CD14-positive monocyte (primary cell): ENCODE measurements at places on chromosomes 16 and 17.

GRCh38 chr16:19316846-19317245 lies 31.3 kb downstream of the CLEC19A start:
- no peak for DNase-seq

- no peak for DNase-seq
Observed at GRCh38 chr16:84811529-84811928, 8.3 kb upstream of the CRISPLD2 start.

DNA sequence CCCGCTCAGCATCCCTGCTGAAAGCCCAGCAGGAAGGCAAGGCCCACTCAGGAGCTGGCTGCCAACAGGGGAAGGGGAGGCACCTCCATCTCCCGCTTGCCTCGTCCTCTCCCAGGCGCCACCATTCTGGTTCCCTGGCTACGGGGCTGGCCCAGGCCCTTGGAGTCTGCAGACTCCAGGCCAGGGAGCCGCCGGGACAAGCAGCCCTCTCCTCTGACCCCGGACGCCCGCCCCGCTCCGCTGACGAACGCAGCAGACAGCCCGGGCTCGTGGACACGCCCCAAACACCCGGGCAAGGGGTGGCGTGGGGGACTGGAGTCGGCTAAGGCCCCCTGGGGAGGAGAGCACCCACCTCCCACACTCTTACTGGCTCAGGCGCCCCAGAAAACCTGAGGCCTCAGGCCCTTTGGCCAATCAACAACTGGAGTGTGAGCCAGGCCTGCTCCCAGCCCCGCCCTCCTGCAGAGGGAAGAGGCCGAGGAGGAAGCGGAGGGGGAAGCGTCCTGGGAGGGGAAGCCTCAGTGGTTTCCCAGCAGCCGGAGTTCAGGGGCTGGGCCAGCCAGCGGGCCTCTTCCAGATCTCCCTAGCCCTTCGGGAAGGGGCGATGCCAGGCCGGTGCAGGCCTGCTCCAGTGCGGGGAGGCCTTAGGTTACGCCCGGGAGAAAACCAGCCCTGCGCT lies 4.2 kb downstream of the MNT start:
- DNase-seq, result peak; percentile 97

DNA sequence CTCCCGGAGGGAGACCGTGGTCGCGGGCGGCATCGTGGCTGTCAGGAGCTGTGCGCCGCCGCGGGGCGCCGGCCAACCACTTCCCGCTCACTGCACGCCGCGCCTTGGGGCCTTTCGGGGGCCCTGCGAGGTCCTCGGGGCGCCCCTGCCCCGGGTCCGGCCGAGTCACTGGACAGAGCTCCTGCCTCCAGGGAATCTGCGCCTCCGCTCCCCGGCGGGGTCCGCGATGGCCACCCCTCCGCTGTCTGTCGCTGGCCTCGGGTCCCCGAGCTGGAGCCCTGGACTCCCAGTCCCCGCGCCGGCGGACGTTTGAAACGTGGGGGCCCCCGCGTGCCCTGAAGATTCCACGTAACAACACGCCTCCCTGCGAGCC lies at the start of gene QRICH2:
QRICH2 (minus strand) TSS at position 311 of the 373 bp plus-strand sequence; CDS start at position 33, 278 bp downstream.
- no peak for DNase-seq

- DNase-seq, result no peak
Observed at GRCh38 chr16:78932355-78932943, 668.1 kb downstream of the MAF start.

GRCh38 chr17:49468811-49469385 lies 26.2 kb upstream of the NGFR start:
- DNase-seq, result no peak

DNA sequence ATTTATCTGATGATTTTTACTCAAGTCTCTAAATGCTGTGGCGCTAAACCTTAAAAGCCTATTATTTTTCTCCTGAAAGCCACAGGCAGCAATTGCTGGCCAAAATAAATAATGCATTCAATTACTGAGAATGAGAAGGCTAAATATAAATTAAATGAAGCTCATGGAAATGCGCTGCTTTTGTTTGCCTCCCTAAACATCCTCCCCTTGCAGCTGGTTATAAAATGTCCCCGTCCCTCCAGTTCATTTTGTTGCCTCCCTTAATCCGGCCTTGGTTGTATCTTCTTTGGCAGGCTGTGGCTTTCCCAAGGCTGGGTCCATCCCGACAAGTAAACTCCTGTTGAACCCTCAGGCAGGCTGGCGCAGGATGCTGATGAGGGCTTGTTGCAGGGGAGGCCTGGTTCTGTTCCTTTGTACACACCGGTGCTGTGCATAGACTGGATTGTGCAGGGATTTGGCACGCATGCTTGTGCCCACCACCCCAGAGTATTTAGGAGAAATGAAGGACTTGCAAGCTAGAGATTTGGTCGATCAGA lies 62.7 kb downstream of the KNOP1 start:
- no peak for DNase-seq

DNA sequence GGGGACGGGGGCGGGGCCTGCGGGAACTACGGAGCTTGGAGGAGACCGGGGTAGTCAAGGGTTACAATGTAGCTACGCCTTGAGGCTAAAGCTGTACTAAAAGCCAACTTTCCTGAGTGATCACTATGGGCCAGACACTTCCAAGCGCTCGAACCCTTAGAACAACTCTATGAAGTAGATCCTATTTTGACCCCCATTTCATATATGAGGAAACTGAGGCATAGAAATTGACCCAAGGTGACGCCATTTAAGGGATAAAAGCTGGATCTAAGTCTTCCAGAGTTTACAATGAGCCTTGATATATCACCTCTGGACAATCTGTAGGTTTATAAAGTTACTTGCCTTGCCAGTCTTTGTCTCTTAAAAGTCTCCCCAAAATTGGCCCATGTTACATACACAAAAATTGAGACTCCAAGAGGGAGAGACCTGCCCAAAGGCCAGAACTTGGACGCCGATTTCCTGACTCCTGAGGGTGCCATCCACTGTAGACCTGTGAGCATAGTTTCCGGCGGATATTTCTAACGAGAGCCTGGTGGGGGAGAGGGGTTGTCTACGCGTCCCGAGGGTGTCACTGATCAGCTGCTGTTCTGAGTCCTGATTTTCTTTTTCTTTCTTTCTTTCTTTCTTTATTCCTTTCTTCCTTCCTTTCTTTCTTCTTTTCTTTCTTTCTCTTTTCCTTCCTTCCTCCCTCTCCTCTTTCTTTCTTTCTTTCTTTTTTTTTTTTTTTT lies 555 bp upstream of the NCBP3 start:
- no peak for DNase-seq

- no peak for DNase-seq
Observed at GRCh38 chr16:16118337-16118736, 105.0 kb downstream of the ABCC6 start.

DNA sequence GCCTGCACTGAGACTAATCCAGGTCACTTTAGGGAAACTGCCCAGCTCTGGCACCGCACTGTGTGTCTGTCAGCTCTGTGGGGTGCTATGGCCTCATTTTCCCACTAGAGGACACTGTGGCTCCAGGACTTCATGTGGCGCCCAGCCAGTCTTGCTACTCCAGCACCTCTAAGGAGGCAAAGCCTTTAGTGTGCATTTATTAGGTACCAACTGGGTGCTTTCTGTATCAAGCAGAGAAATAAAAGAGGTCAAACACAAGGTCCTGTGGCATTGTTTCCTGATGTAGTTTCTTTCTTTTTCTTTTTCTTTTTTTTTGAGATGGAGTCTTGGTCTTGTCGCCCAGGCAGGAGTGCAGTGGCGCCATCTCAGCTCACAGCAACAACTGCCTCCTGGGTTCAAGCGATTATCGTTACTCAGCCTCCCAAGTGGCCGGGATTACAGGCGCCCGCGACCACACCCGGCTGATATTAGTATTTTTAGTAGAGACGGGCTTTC lies 12.5 kb upstream of the RHBDL3 start:
- peak; percentile 67 for DNase-seq

- peak; percentile 20 for DNase-seq
Observed at GRCh38 chr16:89330177-89330856, 112.8 kb downstream of the ZNF778 start.

- DNase-seq, result no peak
Observed at GRCh38 chr17:35891269-35891668, 11.1 kb upstream of the CCL5 start.
